Naive thymus-derived CD4-positive, alpha-beta T cell (primary cell): ENCODE measurements at places on chromosomes 12 and 14. TPM values are rescaled to one million over a fixed set of nuclear protein-coding genes. Genes with fewer than 3 reads are reported as not detected.

The TCL1B gene
- not detected in 2 replicates for total RNA-seq

The SLC24A4 gene
- not detected for total RNA-seq

The ENDOU gene
- not detected for total RNA-seq

The POTEM gene
- not detected for total RNA-seq

The TPH2 gene
- total RNA-seq, result not detected

The LARP4 gene
- total RNA-seq, result 38.4 TPM

The KRT85 gene
- not detected for total RNA-seq

The PTPRB gene
- total RNA-seq, result not detected

The SLC38A4 gene
- total RNA-seq, result not detected

The CNTN1 gene
- not detected for total RNA-seq

The TMPRSS12 gene
- total RNA-seq, result not detected in 2 replicates

The DEGS2 gene
- total RNA-seq, result 0.37 TPM

The CCDC175 gene
- total RNA-seq, result not detected

The LIN7A gene
- 1.4 TPM for total RNA-seq

The DACT1 gene
- total RNA-seq, result 7.5 and 8.2 TPM in 2 replicates

The STK38L gene
- total RNA-seq, result 22.0 and 22.8 TPM in 2 replicates

The LGR5 gene
- not detected for total RNA-seq
